ENCODE measurements at places on chromosomes 13 and 19.

GRCh38 chr13:29924482-29925350, 74.3 kb upstream of the UBL3 start:
- DNase-seq, result no peak

DNA sequence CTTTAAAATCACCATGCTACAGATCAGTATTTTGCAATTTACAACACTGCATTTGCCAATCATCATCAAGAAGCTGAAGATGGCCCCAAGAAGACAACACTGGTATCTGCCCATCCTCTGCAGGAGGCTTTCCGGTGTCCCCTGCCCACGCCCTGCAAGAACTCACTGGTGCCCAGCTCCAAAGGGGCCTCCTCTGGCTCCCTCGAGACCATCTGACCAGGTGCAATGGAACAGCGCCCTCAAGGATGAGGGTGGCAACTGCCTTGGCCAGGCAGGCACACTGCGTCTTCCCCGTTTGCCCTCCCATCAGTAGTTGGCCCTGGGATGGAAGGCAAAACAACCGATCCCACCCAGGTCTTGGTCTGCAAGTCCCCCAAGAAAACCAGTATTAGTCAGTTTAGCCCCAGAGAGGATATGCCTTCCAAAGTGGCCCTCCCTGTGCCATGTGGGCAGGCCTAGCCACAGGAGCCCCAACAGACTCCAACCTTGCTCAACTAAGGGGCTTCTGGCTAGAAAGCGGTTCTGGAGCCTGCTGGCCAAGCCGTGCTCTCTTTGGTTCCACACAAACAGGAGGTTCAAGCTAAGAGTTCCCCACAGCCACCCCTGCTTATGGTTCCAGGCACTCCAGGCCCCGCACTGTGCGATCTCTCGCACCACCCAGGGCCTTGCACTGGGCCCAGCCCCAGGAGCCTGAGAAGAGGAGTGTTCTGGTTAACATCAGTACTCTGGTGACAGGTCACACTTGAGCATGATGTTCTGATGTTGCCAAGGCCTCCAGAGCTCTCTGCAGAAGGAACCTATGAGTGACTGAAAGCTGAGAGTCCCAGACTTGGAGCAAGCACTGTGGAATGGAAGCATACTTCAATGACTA, 4.7 kb downstream of the PCID2 start:
- DNase-seq, result no peak

DNA sequence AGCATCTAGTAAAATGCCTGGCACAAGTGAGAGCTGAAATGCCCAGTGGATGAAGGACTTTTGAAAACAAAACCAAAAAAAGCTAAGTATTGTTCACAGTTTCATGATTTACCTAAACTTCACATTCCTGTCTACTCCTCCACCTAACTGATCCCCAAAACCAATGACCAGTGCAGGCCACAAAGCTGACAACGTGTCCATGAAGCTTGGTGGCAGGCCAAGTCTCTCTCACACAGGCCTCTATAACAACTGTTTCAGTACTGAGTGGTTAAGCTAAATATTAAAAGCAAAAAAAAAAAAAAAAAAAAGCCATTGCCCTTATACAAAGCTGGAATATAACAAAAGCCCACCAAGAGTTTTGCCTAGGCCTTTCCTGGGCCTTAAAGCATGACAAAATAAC, 36.4 kb downstream of the STK24 start:
- DNase-seq, result no peak

DNA sequence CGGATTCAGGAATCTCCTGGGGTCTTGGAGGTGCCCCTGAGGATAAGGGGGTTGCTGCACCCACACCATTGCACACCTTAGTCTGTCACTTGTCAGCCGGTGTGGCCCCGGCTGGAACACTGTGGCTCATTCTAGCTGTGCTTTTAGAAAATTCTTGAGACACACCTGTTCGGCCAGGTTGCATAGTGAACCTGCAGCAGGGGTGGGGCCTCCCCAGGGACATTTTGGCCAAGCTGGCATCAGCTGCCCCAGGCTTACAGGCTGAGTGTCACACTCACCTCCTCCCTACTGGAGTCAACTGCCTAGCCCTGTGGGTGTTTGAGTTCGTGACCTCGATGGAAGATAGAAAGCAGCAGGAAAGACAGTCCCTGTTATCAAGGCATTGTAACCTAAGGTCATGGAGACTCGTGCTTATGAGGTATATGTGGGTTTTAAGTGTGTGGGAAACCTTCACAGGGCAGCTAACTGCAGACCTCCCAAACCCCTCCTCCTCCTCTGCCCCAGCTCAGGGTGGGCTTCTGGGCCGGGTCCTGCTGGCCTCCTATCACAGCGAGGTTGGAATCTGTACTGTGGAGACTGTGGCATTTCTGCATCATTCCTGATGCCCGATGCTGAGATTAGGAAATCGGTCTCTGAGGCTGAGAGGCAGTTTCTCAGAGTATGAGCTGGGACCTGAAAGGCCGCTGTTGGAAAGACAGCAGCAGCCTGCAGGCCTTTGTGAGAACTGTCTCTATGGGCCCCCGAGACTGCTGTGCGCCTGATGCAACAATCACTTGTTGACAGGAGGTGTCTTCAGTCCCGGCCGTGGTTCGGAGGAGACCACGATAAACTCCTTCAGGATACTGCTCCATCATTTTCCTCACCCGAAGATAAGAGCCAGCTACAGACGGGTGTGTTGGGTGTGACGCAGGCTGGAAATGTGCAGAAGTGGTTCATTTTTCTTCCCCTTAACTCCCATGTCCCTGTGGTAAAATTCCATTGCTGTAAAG, 72.2 kb downstream of the ATP11A start:
- DNase-seq, result no peak

- DNase-seq, result no peak
These were observed 752 bp upstream of the EDNRB start for GRCh38 chr13:77919246-77919920.

GRCh38 chr19:811506-812048, 10.2 kb downstream of the PLPPR3 start:
- DNase-seq, result no peak

DNA sequence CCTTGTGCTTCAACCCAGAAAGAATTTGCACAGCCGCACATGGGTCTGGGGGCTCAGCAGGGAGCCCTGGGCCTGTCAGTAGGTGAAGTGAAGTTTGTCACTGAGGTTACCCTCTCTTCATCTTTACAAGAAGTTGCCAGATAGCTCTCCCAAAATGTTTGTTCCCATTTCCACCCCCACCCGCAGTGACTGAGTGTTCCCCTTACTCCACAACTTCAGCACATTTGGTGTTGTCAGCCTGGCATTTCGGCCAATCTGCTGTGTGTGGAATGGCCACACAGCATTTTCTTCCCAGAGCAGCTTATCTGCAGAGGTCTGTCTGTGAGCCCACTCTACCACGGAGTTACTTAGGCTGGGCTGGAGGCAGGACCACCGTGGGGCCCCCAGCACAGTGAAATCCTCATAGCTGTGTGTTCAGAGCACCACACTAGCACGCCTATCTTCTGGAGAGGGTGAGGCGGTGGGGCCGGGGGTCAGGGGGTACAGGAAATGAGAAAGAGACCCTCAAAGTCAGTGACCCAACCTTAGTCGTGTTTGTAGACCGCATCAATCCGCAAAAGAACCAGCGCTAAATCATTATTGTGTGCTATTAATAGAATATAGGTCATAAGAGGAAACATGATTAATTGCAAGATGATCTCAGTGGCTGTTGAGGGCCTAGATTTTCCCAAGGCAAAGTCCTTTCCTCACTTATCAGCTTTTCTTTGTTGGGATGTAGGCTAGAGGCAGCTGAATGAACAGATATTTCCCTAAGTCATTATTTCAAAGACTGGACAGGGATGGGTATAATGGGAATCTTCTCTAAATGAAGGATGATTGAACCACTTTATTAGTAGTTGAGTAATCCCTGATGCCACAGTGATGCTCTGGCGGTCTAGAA, 116.0 kb downstream of the SIPA1L3 start:
- no peak for DNase-seq

- DNase-seq, result no peak
These were observed 707.5 kb downstream of the SLITRK6 start for GRCh38 chr13:85091631-85092234.

GRCh38 chr13:91291078-91291477, 56.4 kb upstream of the MIR17HG start:
- no peak for DNase-seq

Data from CD4-positive, alpha-beta T cell treated with Interleukin-17A for 1 hour (primary cell).